ENCODE measurements at places on chromosomes 6 and 20. TPM values are rescaled to one million over a fixed set of nuclear protein-coding genes. Genes with fewer than 3 reads are reported as not detected.
A peak's percentile ranks its signal among the peaks of the same experiment; 100 is the strongest.

MRAP2 gene
- polyA plus RNA-seq = 2.2 TPM

SLC35D3 gene
- polyA plus RNA-seq = not detected

CLDN20 gene
- 0.38 TPM for polyA plus RNA-seq

SSTR4 gene
- polyA plus RNA-seq = not detected

DNA sequence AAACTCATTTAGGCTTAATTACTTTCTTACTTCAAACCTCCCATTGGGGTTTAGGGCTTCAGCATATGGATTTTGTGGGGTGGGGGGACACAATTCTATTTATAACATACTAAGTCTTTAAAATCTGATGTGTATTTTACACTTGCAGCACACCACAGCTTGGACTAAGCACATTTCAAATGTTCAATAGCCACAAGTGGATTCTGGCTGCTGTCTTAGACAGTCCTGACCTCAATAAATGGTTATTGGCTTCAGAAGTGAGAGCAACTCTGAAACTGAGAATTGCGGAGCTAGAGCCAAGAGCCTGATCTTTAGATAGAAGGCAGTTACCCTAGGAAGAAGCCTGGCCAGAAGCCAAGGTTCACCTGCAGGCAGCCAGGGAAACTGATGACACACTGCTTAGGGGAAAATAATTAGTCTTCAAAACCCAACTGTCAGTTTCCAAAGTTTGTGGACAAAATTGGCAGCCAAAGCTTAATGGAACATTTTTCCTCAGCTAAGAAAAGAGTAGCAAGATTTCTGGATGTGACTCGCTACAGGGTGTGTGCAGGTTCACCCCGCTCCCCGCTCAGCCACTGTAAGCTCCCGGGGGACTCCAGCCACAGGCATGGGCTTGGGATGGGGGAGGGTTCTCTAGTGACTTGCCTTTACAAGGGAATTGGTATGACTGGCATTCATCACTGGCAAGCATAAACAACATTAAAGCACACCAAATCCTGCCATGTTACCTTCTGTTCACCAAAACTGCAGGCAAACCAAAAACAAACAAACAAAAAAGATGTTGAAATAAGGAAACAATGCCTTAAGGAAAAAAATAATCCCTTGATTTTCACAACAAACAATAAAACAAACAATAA lies 219.8 kb downstream of the TFAP2A start:
- DNase-seq = no peak

DNA sequence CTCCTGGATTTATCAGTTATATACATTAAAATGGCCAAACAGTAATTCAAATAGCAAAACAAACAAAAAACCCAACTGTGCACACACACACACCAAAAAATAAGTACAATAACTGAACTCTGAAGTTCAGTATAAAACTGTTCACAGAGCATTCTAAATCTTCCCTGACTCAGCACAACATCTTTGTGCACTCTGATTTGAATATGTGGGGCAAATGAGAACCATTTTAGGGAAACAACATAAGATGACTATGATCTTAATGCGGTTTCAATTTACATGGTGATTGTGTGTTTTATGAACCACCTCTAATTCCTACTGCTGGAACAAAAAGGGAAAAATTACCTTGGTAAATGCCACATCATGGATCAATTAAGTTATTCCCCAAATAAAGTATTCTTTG lies 41.7 kb downstream of the PLAGL1 start:
- no peak for DNase-seq

GRCh38 chr20:1632178-1632577 lies 12.4 kb upstream of the SIRPB1 start:
- no peak for DNase-seq

- DNase-seq = peak; percentile 85
Observed at GRCh38 chr20:9616833-9617461, 102.6 kb downstream of the LAMP5 start.

DNA sequence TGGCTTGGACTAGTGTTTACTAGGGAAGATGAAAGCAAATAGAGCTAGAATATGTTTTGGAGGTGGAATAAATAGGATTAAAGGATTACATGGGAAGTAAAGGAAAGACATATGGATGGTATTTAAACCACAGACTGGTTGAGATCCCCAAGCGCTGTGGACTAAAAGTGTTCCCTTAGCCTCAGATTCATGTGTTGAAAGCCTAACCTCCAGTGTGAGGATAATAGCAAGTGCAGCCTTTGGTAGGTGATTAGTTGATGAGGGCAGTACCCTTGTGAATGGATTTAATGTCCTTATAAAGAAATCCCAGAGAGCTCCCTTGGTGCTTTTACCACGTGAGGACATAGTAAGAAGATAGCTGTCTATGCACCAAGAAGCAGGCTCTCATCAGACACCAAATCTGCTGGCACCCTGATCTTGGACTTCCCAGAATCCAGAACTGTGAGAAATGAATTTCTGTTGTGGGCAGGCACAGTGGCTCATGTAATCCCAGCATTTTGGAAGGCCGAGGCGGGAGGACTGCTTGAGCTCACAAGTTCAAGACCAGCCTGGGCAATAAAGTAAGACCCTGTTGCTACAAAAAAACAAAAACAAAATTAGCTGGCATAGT lies 57.3 kb upstream of the MCM9 start:
- no peak for DNase-seq

DNA sequence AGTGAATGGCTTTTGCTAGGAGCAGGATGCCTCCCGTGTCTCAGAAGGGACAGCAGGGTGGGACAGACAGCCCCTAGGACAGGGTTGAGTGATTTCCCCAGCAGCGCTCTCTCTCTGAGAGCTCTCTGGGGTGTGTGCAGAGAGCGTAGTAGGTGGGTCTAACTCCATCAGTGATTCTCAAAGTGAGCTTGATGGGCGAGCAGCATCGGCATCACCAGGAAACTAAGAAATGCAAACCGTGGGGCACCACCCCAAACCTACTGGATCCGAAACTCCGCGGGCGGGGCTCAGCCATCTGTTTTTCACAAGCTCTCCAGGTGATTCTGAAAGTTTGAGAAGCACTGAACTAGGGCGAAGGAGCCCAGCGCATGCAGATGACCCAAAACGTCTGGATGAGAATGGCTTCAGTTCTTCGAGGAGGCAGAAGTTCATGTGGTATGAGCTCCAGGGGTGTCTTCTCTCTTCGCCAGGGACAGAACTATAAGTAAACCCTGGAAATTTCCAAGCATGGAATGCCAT lies 119.6 kb upstream of the RNF24 start:
- no peak for DNase-seq
